ENCODE measurements at places on chromosomes 1 and 21. TPM values are rescaled to one million over a fixed set of nuclear protein-coding genes. Genes with fewer than 3 reads are reported as not detected.

The P3R3URF gene
- total RNA-seq, result not detected

The ADGRL4 gene
- 81.8 TPM for total RNA-seq

The NTMT2 gene
- not detected for total RNA-seq

The FAM177B gene
- not detected for total RNA-seq

The PTAFR gene
- 22.8 TPM for total RNA-seq

The MACO1 gene
- total RNA-seq, result 20.1 TPM

The TEX38 gene
- total RNA-seq, result not detected

The CDK18 gene
- 4.0 TPM for total RNA-seq

The PPIAL4G gene
- not detected for total RNA-seq

The FOXJ3 gene
- total RNA-seq, result 62.1 TPM

DNA sequence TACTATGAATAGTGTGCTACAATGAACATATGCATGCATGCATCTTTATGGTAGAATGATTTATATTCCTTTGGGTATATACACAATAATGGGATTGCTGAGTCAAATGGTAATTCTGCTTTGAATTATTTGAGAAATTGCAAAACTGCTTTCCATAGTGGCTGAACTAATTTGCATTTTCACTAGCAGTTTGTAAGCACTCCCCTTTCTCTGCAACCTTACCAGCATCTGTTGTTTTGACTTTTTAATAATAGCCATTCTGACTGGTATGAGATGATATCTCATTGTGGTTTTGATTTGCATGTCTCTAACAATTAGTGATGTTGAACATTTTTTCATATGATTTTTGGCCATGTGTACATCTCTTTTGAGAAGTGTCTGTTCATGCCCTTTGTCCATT lies 24.0 kb upstream of the DIRAS3 start:
- no peak for DNase-seq

DNA sequence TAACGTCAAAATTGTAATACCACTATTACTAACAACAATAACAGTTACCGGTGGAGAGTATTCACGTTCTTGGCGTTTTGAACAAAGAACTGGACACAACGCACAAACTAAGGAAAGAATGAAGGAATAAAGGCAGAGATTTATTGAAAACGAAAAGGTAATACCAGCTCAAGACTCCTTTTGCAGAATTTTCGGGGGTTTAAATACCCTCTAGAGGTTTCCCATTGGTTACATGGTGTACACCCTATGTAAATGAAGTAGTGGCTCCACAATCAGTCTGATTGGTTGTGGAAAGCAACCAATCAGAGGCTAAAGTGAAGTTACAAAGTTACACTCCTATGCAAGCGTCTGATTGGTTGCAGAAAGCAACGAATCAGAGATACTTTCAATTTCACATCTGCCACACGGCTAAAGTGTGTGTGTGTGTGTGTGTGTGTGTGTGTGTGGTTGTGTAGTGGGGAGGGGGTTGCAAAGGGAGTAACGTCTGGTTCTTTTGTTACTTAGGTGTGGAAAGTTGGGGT lies 1.1 kb upstream of the GTF2B start:
- no peak for DNase-seq

GRCh38 chr1:111597426-111597825 lies 22.2 kb upstream of the RAP1A start:
- DNase-seq, result no peak

- DNase-seq, result peak; percentile 77
Measured at GRCh38 chr21:44686000-44686781, 4.2 kb upstream of the KRTAP12-1 start.

DNA sequence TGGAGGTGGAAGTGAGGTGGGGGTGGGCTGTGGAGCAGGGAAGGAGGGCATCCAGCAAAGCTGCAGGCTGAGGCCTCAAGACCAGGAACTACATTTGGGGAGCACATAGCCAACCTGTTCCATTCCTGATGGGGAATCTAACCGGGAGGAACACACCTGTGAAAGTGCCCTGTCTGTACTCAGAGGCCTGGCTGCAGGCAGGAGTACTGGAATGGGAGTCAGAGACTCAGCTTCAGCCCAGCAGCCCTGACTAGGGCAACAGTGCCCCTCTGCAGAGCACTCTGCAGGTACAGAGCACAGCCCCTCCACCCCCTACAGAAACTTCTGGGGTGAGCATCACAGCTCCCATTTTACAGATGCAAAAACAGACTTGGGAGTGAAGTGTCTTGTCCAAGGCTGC lies 126.4 kb downstream of the DMRTB1 start:
- peak; percentile 11 for DNase-seq

- peak; percentile 62 for DNase-seq
Measured at GRCh38 chr1:1100296-1100695, 15.6 kb downstream of the C1orf159 start.

GRCh38 chr1:36148821-36149236 lies 457 bp downstream of the TRAPPC3 start:
- no peak for DNase-seq

- DNase-seq, result no peak
Measured at GRCh38 chr1:9280015-9280860, 12.5 kb upstream of the SPSB1 start.

DNA sequence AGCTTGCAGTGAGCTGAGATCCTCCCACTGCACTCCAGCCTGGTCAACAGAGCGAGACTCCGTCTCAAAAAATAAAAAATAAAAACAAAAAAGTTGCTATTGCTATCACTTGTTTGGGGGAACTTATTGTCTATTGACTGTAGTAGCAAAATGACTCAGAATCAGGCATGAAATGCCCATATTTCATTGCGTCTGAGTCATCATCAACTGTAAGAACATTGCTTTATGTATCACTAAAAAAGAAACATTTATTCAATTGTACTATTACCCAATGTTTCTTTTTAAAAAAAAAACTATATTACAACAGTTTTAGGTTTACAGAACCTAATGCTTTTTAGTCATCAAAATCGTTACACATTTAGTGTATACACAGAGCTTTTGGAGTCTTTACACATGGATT lies 91.0 kb upstream of the FMN2 start:
- DNase-seq, result no peak

DNA sequence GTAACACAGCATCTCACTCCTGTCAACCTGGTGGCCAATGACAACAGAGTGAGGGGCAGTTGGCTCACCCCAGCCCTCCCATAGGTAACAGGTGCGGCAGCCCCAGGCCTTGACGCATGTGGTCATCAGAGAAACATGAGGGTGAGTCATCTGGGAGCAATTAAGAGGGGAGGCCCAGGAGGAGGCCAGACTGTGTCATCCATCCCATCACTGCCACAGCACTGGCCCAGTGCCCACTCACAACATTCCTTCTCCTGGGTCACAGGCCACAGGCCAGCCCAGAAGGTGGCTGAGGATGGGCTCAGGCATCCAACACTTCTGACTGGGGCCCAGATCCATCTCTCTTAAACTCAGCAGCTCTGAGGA lies 17.1 kb downstream of the TEX35 start:
- DNase-seq, result peak; percentile 72

- no peak for DNase-seq
Measured at GRCh38 chr1:158035014-158035413, 41.6 kb downstream of the KIRREL1 start.

DNA sequence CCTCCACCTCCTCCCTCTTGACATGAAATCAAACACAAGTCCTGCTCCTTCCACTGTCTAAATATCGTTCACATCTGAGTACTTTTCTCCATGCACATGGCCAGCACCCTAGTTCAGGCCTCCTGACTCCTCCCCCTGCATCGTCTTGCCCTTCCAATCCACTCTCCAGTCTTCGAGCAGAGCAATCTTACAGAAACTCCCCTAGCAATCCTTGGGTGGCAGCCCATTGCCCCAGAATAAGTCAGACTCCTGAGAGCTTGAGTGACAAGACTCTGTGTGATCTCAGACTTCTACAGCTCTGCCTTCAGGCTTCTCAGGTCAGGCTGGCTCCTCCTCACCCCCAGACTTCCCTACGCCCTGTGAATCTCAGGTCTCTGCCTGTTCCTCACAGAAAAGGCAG lies 5.5 kb downstream of the SH2D2A start:
- no peak for DNase-seq

DNA sequence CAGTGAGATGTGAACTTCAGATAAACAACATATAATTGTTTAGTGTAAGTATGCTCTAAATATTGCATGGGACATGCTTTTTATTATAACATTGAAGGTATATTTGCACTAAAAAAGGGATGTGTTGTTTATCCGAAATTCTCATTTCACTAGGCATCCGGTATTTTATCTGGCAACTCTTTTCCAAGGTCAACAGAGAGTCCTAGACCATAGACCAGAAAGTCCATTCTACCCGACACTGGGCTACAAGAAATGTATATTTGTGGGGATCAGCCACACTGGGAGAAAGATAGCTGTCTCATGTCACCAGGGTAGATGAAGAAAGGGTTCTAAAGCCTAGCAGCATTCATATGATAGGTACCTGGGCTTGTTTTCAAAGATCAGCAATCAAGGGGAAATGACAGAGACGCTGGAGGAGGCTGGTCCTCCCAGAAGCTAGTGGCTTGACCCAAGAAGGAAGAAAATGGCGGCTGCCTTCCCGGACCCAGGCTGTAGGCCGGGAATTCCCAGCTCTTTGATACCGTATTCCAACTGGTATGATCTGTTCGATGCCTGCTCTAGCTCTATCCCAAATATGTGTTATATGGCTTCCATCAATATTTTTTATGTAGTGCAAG lies 161.1 kb upstream of the IRF2BP2 start:
- no peak for DNase-seq

- DNase-seq, result no peak
Measured at GRCh38 chr1:3271866-3272265, 182.6 kb upstream of the ARHGEF16 start.

DNA sequence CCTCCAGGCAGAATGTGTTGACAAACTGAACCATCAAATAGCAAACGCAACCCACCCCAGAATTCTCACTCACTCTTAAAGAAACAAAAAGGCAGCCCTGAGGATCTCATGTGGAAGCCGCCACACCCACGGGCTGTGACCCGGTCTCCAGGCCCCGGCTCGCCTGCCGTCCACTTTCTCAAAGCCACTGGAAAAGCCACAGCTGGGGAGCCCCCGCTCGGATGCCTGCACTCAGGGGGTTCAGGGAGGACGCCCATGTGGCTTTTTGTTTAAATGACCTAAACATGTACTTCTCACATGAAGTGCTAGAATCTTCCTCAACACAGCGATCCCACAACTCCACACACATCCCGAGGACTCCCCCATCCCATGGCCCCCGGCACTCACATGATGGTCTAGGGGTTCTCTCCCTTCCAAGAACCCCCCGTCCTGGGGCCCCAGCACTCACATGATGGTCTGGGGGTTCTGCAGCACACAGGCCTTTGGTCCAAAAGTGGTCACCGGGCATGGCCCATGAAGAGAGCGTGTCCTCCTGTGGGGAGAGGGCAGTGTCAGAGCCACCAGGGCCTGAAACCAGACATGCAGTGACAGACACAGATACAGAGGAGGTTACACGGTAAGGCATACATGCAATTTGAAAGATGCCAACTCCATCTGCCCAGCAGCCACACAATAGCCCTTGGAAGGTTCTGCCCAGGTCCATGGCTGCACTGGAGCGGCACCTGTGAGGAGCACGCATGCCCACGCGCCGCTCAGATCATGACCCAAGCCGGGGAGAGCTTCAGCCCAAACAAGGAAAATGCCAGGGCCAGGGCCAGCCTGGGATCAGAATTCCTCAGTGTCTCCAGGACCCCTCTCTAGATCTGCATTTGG lies 16.5 kb downstream of the NADK start:
- DNase-seq, result peak; percentile 84

- DNase-seq, result no peak
Measured at GRCh38 chr1:38746941-38747600, 112.5 kb downstream of the RRAGC start.

DNA sequence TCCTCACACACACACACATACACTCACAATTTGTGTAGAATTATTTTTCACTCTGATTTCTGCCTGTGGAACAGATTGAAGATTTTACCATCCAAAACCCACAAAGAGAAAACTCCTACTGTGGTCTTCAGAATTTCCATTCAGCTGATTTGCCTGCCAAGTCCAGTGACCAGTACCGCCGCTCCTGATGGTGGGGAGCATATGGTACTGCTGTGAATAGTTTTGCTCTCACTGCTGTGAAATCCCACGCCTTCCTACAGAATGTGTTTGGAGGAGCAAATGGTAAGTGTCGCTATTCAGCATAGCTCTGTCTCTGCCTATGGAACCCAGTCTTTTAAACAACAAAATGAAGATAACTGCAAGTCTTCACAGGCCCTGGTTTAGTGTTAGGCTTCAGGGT lies 629.5 kb downstream of the LMO4 start:
- no peak for DNase-seq

DNA sequence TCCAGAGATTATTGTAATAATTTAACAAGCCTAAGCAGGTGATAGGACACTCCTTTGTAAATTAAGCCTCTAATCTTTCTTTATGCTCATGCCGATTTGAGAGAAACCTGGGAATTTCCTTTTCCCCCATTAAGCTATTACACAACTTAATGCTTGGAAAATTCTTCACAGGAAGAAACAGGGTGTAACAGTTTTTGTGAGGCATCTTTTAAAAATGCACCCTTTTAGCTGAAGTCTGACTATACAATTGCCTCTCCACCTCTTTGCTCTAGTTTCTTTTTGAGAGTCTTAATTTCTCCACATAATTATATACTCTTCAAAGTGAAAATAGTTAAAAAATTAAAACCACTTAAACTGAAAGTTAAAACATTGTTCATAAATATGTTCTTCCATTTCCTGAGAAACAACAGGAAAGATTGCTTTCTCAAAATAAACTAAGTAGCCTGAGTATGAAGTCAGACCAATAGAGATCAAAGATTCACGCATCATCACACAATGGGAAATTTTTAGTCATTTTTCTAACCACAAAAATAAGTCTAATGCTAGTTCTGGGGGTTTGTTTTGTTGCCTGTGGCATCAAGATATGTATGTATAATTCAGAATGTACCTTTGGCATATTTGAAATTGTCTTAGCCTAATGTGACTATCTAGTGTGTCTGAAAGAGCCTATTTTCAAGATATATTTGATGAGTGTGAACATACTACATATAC lies 34.7 kb downstream of the LRRC8D start:
- DNase-seq, result no peak

- DNase-seq, result no peak
Measured at GRCh38 chr1:61131716-61132115, 49.4 kb downstream of the NFIA start.

GRCh38 chr21:44606495-44606894 lies 5.4 kb upstream of the KRTAP10-8 start:
- no peak for DNase-seq

- DNase-seq, result no peak
Measured at GRCh38 chr1:202010180-202011015, at the start of gene ELF3. TSS of gene ELF3 (plus strand) at chr1:202010587. CDS start at chr1:202011137, 550 bp downstream.

All from mesenteric fat pad (tissue), 1 donor.